Activated CD4-positive, alpha-beta T cell treated with anti-CD3 and anti-CD28 coated beads for 36 hours (primary cell): ENCODE measurements at places on chromosomes 6 and 20.
A peak's percentile ranks its signal among the peaks of the same experiment; 100 is the strongest.

DNA sequence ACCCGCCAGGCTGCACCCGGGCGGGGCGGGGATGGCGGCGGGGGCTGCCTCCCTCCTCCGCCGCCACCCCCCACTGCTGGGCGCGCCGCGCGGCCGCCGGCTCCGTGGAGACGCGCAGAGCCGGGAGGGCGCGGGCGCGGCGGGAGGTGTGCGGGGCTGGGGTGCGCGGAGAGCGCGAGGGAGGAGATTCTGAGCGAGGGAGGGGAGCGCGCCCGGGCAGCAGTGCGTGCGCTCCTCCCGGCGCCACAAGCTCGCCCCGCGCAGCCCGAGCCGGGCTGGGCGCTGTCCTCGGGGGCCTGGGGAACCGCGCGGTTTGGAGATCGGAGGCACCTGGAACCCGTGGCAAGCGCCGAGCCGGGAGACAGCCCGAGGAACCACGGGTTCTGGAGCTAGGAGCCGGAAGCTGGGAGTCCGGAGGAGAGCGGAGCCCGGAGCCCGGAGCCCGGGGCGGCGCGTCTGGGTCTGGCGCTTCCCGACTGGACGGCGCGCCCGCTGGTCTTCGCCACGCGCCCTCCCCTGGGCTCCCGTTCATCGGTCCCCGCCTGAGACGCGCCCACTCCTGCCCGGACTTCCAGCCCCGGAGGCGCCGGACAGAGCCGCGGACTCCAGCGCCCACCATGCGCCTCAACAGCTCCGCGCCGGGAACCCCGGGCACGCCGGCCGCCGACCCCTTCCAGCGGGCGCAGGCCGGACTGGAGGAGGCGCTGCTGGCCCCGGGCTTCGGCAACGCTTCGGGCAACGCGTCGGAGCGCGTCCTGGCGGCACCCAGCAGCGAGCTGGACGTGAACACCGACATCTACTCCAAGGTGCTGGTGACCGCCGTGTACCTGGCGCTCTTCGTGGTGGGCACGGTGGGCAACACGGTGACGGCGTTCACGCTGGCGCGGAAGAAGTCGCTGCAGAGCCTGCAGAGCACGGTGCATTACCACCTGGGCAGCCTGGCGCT is at the start of gene NTSR1:
Gene NTSR1 (plus strand): TSS at position 246 of the 946 bp plus-strand sequence. CDS start 372 bp downstream, at position 618.
- DNase-seq: no peak

- no peak for DNase-seq
Observed at GRCh38 chr6:116451916-116452315, 9.3 kb upstream of the CALHM6 start.

DNA sequence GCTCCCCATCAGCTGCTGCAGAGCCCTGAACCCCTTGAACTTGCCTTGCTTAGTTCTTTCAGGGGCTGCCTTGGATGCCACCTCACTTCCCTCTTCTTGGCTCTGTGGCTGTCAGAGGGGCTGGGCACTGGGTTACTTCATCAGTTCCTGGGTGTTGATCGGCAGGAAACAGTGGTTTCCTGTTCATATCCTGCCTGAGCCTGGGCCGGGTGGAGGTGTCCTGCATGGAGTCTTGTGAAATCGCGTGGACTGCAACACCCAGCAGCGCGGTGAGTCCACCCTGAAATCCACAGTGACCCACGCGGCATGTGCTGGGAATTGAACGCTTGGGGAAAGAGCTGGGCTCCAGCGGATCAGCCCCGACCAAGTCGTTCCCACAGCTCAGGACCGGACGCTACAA is 97.5 kb downstream of the CDH26 start:
- DNase-seq: peak; percentile 61

- DNase-seq: no peak
Observed at GRCh38 chr6:109770779-109771178, 79.7 kb downstream of the FIG4 start.

DNA sequence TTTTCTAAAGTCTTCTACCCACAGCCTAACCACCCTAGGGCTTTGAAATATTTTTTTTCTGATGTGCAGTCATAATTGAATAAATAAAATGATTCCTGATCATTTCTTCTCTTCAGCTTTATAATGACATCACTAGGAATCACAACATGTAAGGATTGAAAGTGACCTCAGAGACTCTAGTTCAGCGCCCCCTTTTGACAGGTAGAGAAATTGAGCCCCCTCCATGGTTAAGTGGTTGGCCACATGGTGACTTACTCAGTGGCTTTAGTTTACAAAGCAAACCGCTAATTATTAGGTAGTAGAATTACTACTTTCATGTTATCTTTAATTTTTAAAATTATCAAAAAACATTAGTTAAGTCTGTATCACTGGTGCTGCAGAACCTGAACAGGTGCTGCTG is 13.3 kb upstream of the SLC2A12 start:
- peak; percentile 29 for DNase-seq

DNA sequence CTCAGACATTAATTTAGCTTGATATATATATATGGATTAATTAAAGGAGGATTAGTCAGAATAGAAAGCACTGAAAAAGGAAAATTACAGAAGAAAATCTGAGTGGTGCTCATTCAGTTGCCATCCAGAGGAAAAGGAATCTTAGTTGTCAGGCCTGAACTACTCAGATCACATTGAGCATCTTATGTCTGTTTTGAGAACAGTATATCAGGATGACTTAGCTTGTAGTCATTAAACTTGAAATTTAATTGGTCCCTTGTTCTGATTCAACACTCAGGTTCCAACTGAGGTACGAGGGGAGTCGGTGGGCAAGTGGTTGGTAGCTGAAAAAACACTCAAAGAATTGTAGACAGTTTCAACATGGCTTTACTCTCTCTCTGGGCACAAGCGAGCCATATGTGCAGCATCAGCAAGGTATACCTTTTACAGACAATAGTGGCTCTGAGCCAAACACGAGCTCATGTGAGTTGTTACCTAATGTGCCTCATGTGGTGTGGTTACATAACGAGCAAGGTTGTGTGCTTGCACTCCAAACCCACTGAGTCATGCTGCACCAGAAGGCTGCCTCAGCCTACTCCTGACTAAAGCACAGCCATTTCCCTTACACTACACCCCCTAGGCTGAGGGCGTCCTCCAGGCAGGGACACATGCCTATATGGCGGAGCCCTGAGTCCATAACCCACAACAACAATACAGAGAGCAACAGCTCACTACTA is 73.0 kb upstream of the HMGN3 start:
- no peak for DNase-seq

DNA sequence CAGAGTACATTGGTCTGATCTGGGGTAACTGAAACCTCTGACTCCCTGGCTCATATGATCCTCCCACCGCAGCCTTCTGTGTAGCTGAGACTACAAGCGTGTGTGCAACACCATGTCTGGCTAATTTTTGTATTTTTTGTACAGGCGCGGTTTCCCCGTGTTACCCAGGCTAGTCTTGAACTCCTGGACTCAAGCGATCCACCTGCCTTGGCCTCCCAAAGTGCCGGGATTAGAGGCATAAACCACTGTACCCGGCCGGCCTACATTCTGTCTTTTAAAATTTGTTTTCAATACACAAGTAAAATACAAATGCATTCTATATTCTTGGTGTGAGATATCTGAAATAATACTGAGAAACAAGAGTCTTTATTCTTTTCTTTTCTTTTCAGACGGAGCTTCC is 1.7 kb upstream of the CBFA2T2 start:
- no peak for DNase-seq

DNA sequence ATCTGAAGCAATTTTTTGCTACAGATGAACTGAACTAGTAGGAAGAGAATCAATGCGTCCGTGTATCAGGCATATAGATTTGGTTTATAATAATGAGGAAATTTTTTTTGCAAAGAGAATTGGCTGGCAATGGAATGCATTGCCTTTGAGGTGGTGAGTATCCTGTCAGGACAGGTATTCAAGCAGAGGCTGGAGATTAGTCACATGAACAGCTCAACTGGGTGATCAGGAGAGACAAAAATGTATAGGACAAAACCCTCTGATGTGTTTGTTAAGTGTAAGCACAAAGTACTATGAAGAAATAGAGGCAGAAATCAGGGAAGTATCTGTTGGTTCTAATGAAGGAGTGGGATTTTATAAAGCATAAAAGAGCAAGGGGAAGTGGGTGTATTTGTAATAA is 80.5 kb downstream of the ISM1 start:
- no peak for DNase-seq

GRCh38 chr6:84042603-84043002 is 9.0 kb downstream of the MRAP2 start:
- DNase-seq: no peak

DNA sequence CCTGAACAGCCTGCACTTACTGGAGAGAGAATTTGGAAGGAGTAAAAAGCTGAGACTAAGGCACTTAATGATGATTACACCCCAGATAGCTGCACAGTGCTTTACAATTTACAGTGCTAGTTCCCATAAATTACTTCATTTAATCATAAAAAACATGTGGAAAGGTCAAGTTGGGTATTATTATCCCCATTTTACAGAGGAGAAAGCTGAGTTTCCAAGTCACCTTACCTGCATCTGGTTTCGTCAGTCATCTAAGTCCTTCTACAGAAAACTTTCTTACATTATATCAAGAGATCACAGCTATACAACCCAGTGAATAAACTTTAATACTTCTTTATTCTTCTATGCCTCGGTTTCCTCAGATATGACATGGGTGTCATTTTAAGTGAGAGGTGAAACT is 3.3 kb downstream of the PTPRK start:
- DNase-seq: no peak

DNA sequence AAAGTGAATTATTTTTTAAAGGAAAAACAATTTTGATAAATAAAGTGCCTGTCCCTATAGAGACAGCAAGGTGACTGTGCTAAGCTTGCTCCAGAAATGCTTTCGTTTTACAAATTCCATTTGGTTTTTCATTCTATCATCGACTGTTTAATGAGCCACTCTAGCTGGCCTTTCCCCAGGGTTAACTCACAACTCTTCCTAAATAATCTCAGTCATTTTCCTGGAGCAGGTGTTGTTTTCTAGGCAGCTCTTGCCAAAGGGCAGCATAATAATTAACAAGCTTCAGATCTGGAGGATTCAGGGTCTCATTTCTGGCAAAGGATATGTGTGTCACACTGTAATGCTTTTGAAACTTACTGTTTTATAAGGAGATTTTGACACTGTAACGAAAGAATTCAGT is 184.2 kb downstream of the KHDC1L start:
- DNase-seq: no peak

DNA sequence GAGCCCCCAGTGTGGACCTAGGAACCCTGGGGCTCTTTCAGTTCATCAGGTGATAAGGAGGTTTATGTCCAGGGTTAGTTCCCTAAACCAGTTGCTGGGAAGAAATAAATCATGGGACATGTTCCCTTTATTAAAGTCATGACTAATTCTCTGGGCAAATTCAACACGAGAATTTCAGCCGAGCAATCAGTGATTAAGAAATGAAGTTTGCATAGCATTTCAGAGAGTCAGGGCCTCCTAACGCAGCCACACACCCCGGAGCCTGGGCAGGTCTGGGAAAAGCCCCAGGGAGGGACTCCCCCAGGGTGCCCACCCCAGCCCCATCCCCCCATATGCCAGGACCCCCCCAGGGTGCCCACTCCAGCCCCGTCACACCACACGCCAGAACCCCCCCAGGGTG is 20.1 kb downstream of the SLCO4A1 start:
- DNase-seq: no peak

DNA sequence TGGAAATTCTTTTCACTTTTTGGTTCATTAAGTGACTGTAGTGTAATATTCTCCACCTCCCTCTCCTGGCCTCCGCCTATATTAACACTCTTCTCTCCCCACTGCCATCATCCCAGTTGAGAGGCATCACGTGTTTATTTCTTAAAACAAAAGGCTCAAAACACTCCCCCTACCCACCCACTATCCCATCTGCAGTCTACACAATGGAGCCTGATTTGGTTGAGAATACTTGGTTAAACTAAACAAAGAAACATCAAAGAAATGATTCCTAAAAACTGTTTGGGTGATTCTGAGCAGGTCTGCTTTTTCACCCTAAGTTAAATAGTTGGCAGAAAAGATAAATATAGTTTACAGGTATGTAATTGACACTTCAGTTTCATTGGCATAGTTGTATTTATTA is 5.9 kb downstream of the TFAP2B start:
- DNase-seq: no peak

DNA sequence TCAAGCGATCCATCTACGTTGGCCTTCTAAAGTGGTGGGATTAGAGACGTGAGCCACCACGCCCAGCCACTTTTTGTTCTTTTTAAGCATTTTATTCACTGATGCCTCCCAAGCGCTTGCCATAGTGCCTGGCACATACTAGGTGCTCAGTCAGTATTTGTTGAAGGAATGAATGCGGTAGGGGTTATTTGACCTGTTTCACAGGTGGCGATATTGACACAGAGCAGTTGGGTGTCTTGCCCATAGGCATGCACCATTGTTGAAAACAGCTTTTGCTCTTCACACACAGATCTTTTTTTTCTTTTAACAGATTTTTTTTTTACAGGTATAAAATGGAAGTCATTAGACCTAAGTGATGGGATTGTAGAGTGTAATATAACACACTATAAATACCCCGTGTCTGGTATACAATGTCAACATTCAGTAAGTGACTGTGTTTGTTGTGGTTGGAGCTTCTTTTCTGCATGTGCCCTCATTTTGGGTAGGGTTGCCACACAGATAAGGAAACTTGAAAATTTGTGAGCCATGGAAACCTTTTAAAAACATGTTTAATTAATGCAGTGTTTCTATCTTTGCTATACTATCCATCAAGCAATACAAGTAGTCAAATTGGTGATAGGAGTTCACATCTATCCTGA is 24.8 kb downstream of the RREB1 start:
- DNase-seq: no peak

DNA sequence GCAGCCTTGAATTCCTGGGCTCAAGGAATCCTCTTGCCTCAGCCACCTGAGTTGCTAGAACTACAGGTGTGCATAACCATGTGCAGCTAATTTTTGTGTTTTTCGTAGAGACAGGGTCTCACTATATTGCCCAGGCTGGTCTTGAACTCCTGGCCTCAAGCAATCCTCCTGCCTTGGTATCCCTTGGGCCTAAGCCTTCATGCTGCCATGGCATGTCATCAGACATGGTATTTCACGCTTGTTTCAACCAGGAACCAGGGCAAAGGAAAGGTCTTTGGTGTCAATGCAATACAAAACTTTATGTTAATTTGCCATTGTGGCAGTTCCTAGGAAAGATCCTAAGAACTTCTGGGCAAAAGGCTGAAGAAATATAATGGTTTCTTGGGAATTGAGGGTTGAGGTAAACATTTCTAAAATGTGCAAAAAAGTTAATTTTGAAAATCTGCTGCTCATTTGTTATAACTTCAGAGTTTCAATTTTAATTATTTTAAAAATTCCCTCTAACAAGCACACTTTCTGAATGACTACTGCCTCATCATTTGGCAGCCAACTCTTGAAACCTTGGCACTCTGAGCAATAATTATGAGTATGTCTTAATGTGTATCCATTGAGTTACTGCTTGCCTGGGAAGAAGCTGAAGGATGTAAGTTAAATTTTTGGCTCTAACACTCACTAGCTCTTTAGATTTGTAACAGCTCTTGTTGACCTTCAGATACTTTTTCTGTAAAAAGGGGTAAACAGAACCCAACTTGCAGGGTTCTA is 154.1 kb downstream of the GJA10 start:
- DNase-seq: peak; percentile 33

GRCh38 chr20:20465252-20465651 is 97.3 kb downstream of the INSM1 start:
- no peak for DNase-seq

GRCh38 chr6:55868771-55869479 is 6.5 kb downstream of the BMP5 start:
- DNase-seq: peak; percentile 61

- DNase-seq: no peak
Observed at GRCh38 chr6:41498968-41499599, 47.1 kb upstream of the FOXP4 start.
